ENCODE measurements at places on chromosomes 12 and 14. TPM values are rescaled to one million over a fixed set of nuclear protein-coding genes. Genes with fewer than 3 reads are reported as not detected.

GRCh38 chr14:101595887-101596721, 34.8 kb downstream of the DIO3 start:
- no peak for DNase-seq

GRCh38 chr12:31931796-31932715, 27.2 kb upstream of the RESF1 start:
- DNase-seq, result no peak

DNA sequence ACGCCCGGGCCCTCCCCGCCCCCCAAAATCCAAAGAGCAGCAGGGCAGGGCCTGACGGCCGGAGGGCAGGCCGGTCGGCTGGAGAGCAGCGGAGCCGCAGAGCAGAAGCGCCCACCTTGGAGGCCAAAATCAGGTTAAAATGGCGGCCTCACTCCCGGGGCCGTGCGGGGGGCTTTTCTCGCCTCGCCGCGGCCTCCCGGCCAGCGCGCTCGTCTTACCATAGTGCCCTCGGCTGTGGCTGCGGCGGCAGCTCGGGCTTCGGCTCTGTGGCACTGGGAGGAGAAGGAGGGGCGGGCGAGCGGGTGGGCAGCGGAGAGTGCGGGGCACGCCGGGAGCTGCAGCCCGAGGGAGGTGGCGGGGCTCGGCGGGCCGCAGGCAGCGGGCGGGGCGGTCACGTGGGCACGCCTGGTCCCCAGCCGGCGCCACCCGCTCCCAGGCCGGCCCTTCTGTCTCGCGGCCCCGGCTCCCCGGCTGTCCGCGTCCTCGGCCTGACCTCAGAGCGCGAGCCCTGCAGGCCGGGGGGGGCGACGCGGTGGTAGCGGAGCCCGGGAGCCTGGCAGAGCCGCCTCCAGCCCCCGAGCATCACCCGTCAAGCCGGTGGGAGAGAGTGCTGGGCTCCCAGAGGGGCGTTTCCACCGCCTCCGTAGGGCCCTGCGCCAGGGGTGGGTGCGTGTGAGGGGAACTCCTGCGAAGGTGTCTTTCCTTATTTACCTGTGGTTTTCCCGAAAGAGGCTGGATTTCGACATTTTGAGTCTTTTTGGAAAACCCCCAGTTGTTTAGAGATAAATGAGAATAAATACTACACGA, at the start of gene CFL2:
Gene CFL2 (minus strand): TSS at position 274 of the 807 bp plus-strand sequence. CDS start 53 bp downstream, at position 221.
- DNase-seq, result peak; percentile 56

GRCh38 chr14:91380610-91381371, 36.8 kb downstream of the CCDC88C start:
- DNase-seq, result no peak

DNA sequence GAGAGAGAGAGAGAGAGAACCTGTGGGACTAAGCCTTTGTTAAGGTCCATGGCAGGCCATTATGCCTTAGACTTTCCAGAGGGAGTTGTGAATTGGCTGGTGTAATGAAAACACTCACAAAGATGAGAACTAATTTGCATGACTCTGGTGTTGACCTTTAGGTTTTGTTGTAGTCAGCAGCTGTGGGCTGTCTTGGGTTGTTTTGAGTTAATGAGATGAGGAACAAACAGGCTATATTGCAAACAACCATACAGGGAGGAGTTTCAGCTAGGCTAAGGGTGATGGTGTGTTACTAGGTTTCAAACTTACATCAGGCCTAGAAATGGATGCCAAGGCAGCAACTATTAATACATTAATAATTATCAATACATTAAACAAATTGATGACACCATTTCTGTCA, 26.3 kb downstream of the ATXN7L3B start:
- no peak for DNase-seq

DNA sequence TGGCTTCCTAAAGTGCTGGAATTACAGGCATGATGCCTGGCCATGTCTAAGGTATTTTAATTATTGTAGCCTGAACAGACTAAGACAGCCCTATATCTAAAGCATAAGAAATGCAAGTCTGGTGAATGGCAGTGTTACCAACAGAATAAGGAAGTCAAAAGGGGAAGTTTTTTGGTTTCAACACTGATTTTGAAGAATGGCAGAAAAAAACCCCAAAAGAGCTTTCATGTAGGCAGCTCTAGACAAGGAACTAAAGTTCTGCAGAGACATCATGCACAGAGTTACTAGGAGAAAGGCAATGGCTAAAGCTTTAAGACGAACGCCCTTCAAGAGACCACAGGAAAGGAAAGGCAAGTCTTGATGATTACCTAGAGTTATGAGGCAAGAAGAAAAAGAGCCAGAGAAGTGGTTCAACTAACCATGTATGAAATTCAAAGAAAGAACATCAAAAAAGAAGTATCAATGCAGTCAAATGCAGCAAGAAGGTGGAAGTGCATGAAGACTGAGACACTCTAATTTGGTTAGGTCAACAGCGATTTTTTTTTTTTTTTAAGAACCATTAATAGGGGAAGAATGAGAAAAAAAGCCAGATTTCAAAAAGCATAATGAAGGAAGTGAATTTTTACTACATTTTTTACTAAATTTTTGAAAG, 50.8 kb downstream of the RPS6KA5 start:
- DNase-seq, result peak; percentile 54

GRCh38 chr14:75793806-75794205, 132.8 kb downstream of the TTLL5 start:
- DNase-seq, result no peak

DNA sequence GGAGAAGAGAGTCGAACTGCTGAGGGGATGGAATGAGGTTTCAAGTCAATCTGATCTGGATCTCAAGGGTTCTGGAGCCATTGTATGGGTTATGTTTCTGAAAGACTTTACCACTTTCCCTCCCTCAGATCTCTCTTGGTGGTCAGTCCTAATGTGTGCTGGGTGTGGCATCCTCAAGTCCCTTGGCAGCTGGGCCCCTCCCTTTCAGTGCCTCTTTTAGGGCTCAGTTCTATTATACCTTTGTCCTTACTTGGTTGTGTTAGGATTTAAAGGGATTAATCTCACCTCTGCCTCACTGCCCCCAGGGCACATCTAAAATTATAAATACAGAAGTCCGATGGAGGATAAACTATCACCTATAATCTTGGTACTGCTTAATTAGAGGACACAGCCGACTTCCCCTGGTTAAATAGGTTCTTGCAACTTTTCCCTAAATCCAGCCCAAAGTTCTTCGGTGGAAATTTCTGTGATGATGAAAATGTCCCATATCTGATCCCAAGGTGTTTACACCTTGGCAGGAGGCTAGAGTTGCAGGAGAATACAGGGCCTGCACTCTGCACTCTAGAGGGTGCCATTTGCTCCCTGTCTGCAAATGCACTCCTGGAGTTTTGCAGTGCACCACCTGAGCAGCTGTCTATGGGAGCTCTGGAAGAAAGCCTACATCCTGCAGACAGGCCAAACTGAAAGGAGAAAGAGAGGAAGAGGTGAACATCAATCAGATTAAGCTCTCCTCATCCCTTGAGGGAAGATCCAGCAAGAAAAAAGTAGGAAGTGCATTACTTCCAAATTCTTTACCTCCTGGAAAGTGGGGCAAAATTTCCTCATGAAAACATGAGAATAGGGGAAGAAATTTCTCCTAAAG, 106.8 kb downstream of the NUAK1 start:
- no peak for DNase-seq

DNA sequence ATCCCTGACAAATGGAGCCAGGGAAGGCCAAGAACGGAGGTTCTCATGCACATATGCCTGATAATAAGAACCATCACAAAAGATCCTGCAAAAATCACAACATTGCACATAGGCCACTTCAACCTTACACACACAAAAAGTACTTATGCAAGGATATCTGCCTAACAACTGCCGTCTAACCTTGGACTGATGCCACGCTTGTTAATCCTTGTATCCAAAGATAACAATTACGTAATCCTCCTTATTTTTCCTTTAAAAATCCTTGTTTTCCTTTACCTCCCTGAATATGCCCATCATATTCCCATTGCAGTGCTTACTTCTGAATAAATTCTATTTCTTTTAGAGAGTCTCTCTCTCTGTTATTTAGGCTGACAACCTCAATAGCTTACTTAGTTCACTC, 59.5 kb downstream of the TMEM116 start:
- DNase-seq, result no peak

- peak; percentile 73 for DNase-seq
Observed at GRCh38 chr12:48977290-48978281, 536 bp upstream of the WNT1 start.

- no peak for DNase-seq
Observed at GRCh38 chr12:18373181-18373580, 111.9 kb downstream of the PIK3C2G start.

Gene ACSM4
- not detected for polyA plus RNA-seq

Gene DMAC2L
- polyA plus RNA-seq, result 16.7 TPM

Gene WIF1
- not detected for polyA plus RNA-seq

Gene KCNC2
- not detected for polyA plus RNA-seq
